ENCODE measurements at places on chromosomes 7 and 10. TPM values are rescaled to one million over a fixed set of nuclear protein-coding genes. Genes with fewer than 3 reads are reported as not detected.

The RBM20 gene
- 1.5 TPM for total RNA-seq

The EIF5AL1 gene
- total RNA-seq, result 0.25 TPM

The CAMK1D gene
- 0.64 TPM for total RNA-seq

The GFRA1 gene
- 12.0 TPM for total RNA-seq

The SPDYE11 gene
- total RNA-seq, result not detected

The PIP gene
- not detected for total RNA-seq

The AMPH gene
- total RNA-seq, result not detected

Measured in dermis microvascular lymphatic vessel endothelial cell (primary cell).